Natural killer cell treated with Interleukin-12 subunit alpha and Interleukin-12 subunit beta and Interleukin-15 and Interleukin-18, amount 100 ng/mL, for 72 hours (primary cell): ENCODE measurements at places on chromosomes 2 and 18.

DNA sequence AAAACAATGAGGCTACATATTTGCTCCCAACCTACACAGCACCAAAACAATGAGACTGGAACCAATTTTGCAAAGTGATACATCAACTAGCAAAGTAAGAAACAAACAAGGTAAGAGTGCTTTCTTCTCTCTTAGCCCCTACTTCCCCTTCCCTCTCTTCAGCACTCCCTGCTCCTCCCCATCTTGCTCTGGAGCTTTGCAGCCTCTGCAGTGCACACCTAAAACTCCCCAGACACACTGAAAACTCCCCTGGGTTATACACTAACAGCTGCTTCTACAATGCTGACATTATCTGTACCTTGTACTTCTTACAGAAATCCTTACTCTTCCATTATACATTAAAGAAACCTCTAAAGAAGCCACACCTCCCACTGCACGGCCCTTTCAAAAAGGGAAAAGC lies 93.7 kb downstream of the RBMS1 start:
- no peaks in the 10 kb centered on the region for H3K27me3 ChIP-seq
- no peak for DNase-seq
- H3K27ac ChIP-seq = no peak overlapping the region
- H3K4me1 ChIP-seq = peaks cover 47% of the 10 kb centered on the region

DNA sequence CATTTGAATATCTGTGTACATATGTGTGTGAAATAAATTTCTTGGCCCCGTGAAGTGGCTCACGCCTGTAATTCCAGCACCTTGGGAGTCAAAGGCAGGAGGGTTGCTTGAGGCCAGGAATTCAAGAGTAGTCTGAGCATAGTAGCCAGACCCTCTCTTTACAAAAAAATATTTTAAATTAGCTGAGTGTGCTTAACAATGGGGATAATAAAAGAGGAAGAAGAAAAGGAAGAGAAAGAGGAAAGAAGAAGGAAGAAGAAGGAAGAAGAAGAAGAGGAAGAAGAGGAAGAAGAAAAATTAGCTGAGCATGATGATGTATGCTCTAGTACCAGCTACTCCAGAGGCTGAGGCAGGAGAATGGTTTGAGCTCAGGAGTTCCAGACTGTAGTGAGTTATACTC lies 52.1 kb upstream of the XPO1 start:
- no peak for DNase-seq
- no peaks in the 10 kb centered on the region for H3K36me3 ChIP-seq
- H3K27ac ChIP-seq = no peak overlapping the region

GRCh38 chr2:195368249-195369217 lies 288.5 kb upstream of the SLC39A10 start:
- H3K27me3 ChIP-seq = no peaks in the 10 kb centered on the region
- H3K36me3 ChIP-seq = peaks cover 4% of the 10 kb centered on the region
- DNase-seq = no peak
- H3K4me1 ChIP-seq = peaks cover 17% of the 10 kb centered on the region
- peak overlapping the region; percentile 67 for H3K4me3 ChIP-seq

DNA sequence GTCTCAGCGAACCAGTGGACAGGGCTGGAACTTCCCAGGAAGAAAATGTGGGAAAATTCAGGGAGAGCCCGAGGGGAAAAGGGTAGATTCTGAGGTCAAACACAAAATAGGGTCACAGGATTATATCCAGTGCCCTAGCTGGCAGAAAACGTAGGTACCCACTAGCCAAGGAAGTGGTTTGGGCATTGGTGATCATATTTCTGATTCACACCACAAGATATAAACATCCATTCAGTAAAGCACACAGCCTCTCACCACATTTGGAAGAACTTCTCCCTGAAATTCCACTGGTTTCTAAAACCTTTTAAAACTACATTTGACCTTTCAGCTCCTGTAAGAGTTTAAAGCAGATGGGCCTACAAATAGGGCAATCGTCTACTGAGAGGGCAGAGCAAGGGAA lies 186.9 kb downstream of the TTC32 start:
- DNase-seq = no peak
- no peak overlapping the region for H3K27ac ChIP-seq
- no peaks in the 10 kb centered on the region for H3K4me1 ChIP-seq

- no peaks in the 10 kb centered on the region for H3K27me3 ChIP-seq
- no peaks in the 10 kb centered on the region for H3K36me3 ChIP-seq
- DNase-seq = no peak
- peaks cover 13% of the 10 kb centered on the region for H3K4me1 ChIP-seq
- no peak overlapping the region for H3K27ac ChIP-seq
Measured at GRCh38 chr2:174233771-174234275, 14.5 kb downstream of the OLA1 start.

DNA sequence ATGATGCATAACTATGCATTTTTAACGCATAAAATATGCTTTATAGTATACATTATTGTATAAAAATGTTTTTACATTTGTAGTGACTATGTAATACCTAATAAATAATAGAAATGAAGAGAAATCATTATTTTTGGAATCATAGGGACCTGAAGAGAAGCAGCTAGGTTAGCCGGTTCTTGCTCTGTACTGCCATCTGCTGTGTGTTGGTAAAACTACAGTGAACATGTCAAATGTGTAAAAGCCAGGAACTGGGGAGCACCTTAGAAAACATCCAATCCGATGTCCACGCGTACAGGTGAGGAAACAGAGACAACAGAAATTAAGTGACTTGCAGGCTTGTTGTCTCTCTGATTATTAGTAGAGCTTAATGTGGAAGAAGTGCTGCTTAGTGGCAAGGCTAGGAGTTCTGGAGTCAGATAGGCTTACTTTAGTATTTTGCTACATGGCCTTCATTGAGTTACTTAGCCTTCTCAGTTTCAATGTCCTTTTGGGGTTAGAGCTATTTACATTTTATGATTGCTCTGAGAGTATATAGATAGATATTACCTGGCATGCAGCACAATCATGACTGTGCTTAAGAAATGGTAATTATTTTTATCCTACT lies 386.5 kb downstream of the DLGAP1 start:
- no peaks in the 10 kb centered on the region for H3K4me1 ChIP-seq
- no peak overlapping the region for H3K4me3 ChIP-seq
- H3K27me3 ChIP-seq = peaks cover 26% of the 10 kb centered on the region
- DNase-seq = no peak
- H3K36me3 ChIP-seq = no peaks in the 10 kb centered on the region

DNA sequence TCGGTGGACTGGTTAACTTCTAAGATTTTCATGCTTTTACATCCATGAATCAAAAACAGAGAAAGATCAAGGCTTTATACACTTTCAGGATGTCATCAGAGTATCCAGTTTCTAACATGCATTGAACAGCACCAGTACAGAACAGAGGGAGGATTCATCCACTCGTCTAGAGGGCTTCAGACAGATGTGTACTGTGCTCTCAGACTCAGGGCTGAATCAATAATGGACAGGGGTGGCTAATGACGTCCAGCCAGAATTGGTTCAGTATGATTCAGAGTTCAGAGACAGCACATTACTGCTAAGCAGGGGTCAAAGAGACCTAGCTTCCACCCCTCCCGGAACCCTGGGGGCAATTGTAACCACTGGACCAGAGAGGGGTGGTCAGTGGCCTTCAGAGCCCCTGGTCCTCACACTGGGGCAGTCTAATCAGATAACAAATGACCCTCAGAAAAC lies 37.3 kb downstream of the RNU4ATAC start:
- H3K4me1 ChIP-seq = peaks cover 22% of the 10 kb centered on the region
- H3K27ac ChIP-seq = no peak overlapping the region
- peaks cover 5% of the 10 kb centered on the region for H3K36me3 ChIP-seq
- H3K27me3 ChIP-seq = no peaks in the 10 kb centered on the region
- H3K4me3 ChIP-seq = no peak overlapping the region

GRCh38 chr2:16656784-16657391 lies 8.7 kb downstream of the CYRIA start:
- no peaks in the 10 kb centered on the region for H3K27me3 ChIP-seq
- H3K4me3 ChIP-seq = peak overlapping the region; percentile 55
- peaks cover 73% of the 10 kb centered on the region for H3K4me1 ChIP-seq
- DNase-seq = no peak
- peak overlapping the region; percentile 82 for H3K27ac ChIP-seq

DNA sequence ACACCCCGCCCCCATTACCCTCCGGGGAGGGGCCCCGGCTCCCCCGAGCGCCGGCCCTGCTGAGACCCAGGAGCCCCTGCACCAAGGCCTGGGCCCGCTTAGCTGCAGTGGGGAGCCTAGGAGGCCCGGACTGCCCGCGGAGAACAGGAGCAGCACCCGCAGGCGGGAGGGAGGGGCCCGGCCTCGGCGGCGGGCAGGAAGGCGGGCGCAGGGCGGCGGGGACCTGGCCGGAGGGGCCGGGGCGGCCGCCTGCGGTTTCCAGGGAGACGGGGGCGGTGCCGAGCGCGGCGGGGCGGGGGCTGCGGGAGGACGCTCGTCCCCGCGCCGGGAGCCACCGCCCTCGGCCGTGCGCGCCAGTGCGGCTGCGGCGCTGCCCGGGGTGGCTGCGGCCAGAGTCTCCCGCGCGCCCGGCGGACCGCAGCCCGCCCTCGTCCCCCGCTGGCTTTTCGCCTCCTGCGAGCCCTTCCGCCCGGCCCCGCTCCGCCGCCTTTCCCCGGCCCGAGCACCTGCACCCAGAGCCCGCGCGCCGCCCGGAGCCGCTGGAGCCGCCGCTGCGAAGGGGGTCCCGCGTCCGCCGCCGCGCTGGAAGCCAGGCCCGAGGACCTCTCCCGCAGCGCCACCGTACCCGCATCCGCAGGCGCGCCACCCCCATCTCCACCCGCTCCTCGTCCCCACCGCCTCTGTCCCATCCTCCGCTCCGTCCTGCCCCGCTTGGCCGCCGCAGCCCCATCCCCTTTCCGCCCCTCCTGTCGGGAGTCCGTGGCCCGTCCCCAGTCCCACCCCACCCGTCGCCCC lies 17.2 kb downstream of the GPC1 start:
- H3K36me3 ChIP-seq = no peaks in the 10 kb centered on the region
- no peak for DNase-seq
- H3K4me3 ChIP-seq = peak overlapping the region; percentile 41
- peaks cover 29% of the 10 kb centered on the region for H3K27me3 ChIP-seq

- H3K27me3 ChIP-seq = no peaks in the 10 kb centered on the region
- peaks cover 40% of the 10 kb centered on the region for H3K36me3 ChIP-seq
- no peaks in the 10 kb centered on the region for H3K4me1 ChIP-seq
- H3K27ac ChIP-seq = no peak overlapping the region
- no peak overlapping the region for H3K4me3 ChIP-seq
Measured at GRCh38 chr18:12345491-12346239, 31.4 kb downstream of the AFG3L2 start.

GRCh38 chr2:147062073-147062472 lies 782.8 kb upstream of the ACVR2A start:
- H3K27me3 ChIP-seq = peaks cover 25% of the 10 kb centered on the region
- H3K4me1 ChIP-seq = no peaks in the 10 kb centered on the region
- no peak overlapping the region for H3K4me3 ChIP-seq
- DNase-seq = no peak
- no peak overlapping the region for H3K27ac ChIP-seq

DNA sequence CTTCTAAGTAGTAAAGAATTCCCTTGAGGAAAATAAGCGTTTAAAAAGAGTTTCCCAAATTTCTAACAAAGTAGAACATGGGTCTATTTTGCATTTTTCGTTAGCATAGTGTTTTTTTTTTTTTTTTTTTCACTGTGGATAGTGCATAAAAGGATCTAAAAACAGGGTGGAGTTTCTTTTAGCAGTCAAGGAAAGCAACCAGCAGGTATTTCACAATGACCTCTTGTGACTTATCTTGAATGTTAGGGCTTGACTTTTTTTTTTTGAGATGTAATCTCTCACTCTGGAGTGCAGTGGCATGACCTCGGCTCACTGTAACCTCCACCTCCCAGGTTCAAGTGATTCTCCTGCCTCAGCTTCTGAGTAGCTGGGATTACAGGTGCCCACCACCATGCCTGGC lies 14.9 kb upstream of the DGKD start:
- DNase-seq = no peak
- peaks cover 12% of the 10 kb centered on the region for H3K4me1 ChIP-seq
- no peaks in the 10 kb centered on the region for H3K36me3 ChIP-seq
- H3K4me3 ChIP-seq = no peak overlapping the region

- H3K4me3 ChIP-seq = no peak overlapping the region
- H3K4me1 ChIP-seq = peaks cover 2% of the 10 kb centered on the region
- no peaks in the 10 kb centered on the region for H3K36me3 ChIP-seq
- no peak overlapping the region for H3K27ac ChIP-seq
Measured at GRCh38 chr18:3164381-3164780, 55.4 kb downstream of the MYOM1 start.

DNA sequence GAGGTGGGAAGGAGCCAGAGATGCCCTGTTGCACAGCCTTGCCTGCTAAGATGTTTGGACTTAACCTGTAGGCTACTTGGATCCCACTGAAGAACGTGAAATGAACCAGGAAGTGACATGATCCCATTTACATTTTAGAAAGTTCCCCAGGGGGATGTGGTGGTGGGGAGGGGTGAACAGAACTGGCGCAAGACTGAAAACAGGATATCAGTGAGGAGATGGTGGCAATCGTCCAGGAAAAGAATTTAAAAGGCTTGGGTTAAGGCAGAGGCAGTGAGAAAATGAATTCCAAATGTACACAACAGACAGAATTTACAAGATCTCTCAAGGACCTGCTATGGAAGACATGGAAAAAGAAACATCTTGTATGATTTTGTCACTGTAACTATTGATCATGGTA lies 42.3 kb downstream of the SULT1C2 start:
- H3K4me3 ChIP-seq = no peak overlapping the region
- H3K27ac ChIP-seq = no peak overlapping the region
- no peak for DNase-seq
- no peaks in the 10 kb centered on the region for H3K36me3 ChIP-seq
- H3K27me3 ChIP-seq = peaks cover 14% of the 10 kb centered on the region

DNA sequence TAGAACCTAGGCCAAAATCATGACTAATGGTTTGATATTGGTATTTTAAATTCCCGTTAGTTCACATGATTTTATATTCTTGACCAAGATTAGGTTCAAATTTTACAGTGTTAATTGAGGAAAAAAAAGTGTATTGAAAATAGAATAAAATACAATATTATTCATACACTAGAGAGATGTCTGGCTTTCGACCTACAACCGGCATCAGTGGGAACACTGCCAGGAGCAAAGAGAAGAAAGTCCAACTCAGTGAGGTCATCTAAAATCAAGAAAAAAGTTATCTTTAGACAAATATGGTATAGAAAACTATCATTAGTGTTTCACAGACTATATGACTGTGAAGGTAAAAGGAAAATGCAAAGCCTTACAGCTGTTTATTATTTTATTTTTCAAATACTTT lies 81.5 kb downstream of the PIGN start:
- no peak overlapping the region for H3K4me3 ChIP-seq
- no peak overlapping the region for H3K27ac ChIP-seq
- H3K27me3 ChIP-seq = no peaks in the 10 kb centered on the region
- H3K4me1 ChIP-seq = no peaks in the 10 kb centered on the region
- no peak for DNase-seq
